ENCODE measurements at places on chromosomes 2 and 18.

DNA sequence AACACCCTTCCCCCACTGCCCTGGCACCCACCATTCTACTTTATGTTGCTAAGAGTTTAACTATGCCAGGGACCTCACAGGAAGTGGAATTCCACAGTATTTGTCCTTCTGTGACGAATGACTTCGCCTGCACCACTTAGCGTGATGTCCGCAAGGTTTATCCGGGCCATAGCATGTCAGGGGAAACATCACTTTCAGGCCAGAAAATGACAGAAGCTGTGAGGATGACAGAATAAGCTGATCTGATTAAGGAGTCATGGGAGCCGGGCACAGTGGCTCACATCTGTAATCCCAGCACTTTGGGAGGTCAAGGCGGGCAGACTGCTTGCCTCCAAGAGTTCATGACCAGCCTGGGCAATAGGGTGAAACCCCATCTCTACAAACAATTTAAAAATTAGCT lies 248.8 kb downstream of the EIPR1 start:
- no peak for DNase-seq

- peak; percentile 24 for DNase-seq
These were observed 79.3 kb downstream of the PLA2R1 start for GRCh38 chr2:159982842-159983785.

- no peak for DNase-seq
These were observed 120.9 kb upstream of the NRP2 start for GRCh38 chr2:205561441-205561840.

DNA sequence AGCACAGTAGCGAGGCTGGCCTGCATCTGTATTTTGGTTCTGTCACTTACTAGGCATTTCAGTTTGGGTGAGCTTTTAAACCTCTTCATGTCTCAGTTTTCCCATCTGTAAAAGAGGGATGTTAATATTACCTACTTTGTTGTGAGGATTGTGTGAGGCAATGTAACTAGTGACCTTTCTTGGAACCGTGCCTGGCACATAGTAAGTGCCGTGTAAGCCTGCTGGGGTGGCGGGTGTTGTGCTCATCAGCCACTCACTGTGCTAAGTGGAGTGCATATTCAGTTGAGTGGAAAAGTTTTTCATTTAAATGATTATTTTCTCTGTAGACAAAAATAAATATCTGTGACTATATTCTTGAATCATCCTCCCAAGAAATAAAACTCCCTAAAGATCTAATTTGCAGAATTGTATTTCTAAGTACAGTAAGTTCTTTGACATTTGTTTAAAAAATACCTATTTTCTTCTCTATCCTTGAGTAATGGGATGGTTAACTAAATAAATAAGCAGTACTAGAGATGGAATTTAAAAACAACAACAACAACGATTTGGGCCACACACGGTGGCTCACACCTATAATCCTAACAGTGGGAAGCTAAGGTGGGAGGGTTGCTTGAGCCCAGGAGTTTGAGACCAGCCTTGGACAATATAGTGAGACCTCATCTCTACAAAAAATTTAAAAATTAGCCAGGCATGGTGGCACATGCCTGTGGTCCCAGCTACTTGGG lies 56.7 kb downstream of the MALT1 start:
- peak; percentile 45 for DNase-seq

GRCh38 chr2:48233005-48233404 lies 296.9 kb upstream of the STON1 start:
- DNase-seq, result peak; percentile 21

- peak; percentile 43 for DNase-seq
These were observed 137.5 kb downstream of the TPO start for GRCh38 chr2:1550658-1551316.

- no peak for DNase-seq
These were observed 367.8 kb downstream of the LRRTM1 start for GRCh38 chr2:79936715-79937114.

GRCh38 chr2:123659120-123659519 lies 366.0 kb upstream of the CNTNAP5 start:
- no peak for DNase-seq

DNA sequence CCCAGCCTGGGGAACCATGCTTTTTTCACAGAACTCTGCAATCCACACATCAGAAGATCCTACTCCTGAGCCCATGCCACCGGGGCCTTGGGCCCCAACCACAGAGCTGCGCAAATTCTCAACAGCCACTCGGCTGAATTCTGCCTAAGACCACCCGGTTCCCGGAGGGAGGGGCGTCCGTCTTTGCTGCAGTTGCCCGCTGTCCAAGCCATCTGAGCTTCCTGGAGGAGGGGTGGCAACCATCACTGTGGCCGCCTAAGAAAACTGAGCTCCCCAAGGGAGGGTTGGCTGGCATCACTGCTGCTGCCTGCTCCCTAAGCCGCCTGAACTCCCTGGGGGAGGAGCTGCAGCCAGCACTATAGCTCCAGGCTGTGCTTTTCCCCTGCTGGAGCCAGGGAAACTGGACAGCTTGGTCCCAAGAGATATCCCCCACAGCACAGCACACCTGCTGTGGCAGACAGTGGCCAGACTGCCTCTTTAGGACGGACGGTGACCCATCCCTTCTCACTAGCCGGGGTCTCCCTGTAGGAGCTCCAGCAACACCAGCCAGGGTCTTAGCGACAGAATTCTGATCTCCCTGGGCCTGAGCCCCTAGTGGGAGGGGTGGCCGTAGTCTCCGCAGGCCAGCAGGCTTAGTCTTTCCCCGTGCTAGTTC lies 1411.6 kb upstream of the CDH2 start:
- no peak for DNase-seq

All from M059J (cell line).